Anterior cingulate cortex (tissue), 58 donors: ENCODE measurements at places on chromosomes 4 and X.

DNA sequence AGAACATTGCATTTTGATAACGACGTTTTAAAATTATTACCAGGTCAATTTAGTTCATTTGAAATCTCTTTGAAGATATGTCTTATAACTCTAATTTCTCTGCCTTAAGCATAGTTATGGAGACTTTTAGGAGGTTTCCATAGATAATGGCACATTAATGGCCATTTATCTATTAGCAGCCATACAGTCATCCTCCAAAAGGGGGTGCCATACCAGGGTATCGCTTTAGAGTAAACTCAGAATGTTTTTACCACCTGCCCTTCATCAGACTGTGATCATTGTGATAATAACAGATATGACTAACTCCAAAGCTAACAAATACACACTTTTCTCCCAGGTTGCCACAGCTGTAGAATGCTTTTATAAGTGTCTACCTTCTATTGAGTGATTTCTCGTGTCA lies 461.5 kb downstream of the FSTL5 start:
- DNase-seq: no peak

- DNase-seq: no peak
Observed at GRCh38 chrX:41421071-41421729, 25.9 kb upstream of the NYX start.

DNA sequence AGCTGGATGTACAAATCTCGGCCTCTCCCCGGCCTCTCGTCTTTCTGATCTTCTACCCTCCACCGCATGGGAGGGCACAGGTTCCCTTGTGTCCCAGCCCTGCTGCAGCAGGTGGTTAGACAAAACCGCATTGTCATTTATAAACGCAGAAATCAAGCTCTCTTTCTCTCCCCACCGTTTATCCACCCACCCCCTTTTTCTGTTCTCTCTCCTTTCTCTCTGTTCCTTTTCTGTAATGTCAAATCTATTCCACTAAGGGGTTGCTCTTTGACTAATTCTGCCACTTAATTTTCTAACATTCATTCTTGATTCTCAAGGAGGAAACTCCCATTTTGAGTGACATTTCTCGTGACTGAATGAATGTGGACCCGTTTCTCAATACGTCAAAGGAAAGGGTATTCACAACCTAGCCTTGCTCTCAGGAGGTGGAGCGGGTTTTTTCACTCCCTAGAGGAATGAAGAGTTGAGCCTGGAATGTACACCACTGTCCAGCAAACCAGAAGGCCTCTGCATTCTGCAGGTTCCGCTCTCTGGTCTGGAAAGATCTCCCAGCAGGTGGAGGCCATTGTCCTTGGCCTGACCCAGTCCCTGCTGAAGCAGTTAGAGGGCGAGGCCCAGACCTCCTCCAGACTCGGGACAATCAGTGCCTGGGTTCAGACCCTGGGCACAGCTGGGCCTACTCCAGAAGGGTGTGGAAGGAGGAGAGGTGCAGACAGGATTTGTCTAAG lies 70.9 kb upstream of the ENPP6 start:
- DNase-seq: no peak

GRCh38 chr4:16289897-16290554 lies 63.8 kb upstream of the TAPT1 start:
- DNase-seq: no peak

DNA sequence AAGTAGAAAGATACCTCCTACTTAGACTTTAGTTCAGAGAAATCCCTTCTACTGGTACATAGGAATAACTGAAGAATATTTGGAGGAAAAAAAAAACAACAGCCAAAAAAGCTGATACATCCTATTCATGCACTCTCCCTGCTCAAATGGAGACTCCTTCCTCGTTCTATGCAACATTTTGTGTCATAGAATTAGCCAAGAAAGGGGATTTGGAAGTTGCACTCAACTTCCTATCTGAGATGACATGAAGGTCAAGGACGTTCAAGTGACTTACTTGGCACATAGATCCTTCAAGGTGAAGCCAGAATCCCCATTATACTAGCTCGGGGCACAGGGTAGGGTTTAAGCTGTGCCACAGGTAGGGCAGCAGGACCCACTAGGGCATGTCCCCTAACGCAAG lies 56.2 kb upstream of the S100G start:
- DNase-seq: no peak

GRCh38 chr4:13944095-13944511 lies 316.6 kb upstream of the BOD1L1 start:
- no peak for DNase-seq

- no peak for DNase-seq
Observed at GRCh38 chr4:162866565-162866964, 300.1 kb downstream of the NAF1 start.

- no peak for DNase-seq
Observed at GRCh38 chrX:107850422-107850765, 24.7 kb downstream of the MID2 start.

DNA sequence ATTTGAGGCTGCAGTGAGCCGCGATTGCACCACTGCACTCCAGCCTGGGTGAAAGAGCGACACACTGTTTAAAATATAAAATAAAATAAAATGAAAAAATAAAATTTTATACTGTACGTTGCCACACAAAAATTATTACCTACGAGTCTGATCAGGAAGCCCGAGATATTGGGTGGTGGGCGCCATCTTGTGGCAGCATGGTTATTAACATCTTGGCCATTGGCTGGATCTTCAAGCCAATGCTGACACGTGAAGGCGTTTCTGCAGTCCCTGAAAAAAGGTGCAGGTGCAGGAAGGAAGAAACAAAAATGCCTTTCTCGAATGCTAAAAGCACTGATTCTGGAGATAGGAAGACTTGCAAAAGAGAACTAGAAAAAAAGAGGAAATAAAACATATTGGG lies 4.9 kb upstream of the TLR8 start:
- DNase-seq: no peak

- no peak for DNase-seq
Observed at GRCh38 chrX:38312436-38312835, 14.9 kb downstream of the RPGR start.

- no peak for DNase-seq
Observed at GRCh38 chrX:9977635-9978034, 10.5 kb downstream of the CLDN34 start.

DNA sequence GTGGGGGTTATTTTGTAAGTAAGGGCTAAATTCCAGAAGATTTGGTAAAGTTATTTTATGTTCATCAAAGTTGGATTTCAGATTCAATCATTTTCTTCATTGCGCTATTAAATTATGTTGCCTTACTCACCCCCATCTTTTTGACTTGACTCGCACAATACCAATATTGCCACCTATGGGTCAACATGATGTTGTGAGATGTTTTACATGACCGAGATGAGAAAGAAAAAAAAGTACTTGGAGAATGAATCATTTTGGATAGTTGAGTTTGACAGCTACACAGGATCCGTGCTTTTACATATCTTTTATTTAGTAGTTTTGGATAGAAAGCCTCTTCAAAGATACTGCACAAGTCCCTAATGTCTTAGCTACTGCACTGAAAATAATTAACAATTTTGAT lies 224.2 kb upstream of the EMCN start:
- no peak for DNase-seq

DNA sequence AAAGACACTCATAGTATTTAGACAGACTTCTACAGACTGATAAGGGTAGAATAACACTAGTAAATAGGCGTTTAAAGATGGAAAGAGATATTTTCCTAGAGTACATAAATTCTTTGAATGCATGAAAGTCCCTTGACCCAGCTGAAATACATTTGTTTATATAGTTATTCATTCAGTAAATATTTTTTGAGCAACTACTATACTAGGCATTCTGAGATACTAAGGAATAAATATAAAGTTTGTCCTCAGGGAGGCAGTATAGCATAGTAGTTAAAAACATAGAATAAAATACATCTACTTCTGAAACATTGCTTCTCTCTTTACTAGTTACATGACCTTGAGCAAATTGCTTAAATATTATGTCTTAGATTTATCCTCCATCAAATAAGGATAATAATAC lies 27.4 kb downstream of the HMGN5 start:
- DNase-seq: no peak

DNA sequence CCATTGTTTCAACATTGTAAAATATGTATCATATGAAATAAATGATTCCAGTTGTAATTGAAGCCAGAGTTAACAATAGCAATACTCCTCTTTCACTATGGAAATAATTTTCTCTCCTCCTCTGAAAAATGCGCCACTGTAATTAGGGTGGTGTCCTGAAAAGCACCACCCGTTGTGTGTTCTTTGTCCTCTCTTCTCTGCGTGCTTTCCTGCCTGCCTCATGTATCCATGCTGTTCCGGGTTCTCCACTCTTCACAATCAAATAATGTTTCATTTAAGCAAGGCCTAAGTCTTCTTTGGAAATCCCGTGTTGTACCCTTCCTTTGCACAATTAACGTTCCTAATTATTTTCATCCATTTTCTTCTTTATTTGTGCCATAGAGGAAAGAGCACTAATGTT lies 293.3 kb downstream of the ADGRL3 start:
- DNase-seq: no peak

DNA sequence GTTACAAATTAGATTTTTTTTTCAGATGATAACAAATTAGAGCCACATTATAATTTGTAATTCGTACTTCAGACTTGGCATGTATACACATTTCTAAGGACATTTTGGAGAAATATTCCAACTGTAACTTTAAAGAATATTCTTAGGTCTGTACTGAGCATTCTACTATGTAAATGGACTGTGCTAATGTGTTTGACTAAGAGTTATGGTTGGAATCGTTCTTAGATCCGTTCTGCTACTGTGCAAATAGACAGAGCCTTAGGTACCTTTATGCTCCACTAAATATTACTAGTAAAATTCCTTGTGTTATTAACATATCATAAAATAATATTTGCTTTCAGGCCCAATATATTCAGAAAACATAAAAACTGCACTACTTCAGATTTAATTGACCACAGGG lies 1180.0 kb upstream of the TENM3 start:
- DNase-seq: no peak

DNA sequence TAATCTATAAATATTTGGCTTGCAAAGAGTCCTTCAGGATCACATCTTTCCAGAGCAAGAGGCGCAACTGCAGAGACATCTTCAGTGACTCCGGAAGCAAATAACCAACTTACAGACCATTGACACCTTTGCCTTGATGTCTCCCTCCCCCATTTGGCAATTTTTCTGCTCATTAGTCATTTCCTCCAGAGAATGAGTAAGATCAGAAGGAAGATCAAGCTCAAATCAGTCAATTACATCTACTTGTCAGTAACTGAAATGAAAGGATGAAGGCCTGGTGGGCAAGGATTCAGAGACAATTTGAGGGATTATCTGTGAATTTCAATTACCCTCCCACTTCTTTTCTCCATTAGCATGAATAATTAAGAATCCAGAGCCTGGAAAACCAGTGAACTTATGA lies 665.6 kb upstream of the CPEB2 start:
- no peak for DNase-seq

- DNase-seq: no peak
Observed at GRCh38 chrX:104854790-104855340, 288.9 kb downstream of the IL1RAPL2 start.

DNA sequence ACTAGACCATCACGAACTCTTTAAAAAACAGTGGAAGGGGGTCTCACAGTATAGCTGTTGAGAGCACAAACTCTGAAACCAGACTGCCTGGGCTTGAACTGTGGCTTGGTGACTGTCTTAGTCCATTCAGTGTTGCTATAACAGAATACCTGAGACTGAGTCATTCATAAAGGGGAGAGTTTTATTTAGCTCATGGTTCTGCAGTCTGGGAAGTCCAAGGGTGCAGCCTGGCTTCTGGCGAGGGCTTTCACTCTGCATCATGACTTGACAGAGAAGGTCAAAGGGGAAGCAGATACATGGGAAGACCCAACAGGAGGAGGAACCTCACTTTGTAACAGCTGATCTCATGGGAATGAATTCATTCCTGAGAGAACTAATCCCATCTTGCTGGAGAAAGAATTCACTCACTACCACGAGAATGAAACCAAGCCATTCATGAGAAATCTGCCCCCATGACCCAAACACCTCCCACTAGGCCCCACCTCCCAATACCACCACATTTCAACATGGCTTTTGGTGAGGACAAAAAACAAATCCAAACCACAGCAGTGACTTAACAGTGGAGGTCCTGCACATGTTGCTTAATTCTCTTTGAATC lies 116.7 kb upstream of the STOX2 start:
- no peak for DNase-seq

DNA sequence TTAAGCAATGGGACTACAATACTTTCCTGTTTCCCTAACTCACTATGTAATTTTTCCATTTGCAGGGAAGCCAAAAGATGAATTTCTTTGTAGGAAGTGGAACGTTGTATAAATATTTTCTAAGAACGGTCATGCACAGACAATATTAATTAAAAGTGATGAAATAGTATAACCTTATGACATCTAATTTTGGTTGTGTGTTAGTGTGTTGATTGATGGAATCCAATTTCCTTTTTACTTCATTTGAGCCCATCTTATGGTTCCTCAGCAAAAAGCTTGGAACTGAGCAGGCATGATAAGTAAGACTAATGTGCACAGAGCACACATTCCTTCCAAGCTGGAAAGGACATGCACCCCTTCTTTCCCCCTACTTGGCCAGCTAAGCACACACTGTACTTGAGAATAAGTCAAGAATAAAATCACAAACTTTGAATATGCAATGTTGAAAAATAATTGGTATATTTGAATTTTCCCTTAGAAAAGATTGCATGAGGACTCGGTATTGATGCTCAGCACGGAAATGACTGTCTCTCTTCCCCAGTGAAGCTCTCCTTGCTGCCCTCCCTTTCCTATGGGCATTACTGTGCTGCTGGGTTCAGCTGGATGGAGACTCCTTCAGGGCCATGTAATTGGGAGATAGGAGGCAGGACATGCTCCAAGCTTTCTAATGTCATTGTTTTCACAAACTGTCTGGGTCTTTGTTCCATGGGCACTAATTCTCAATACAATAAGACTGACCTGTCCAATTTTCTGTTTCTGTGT lies 19.2 kb upstream of the PDLIM3 start:
- no peak for DNase-seq

DNA sequence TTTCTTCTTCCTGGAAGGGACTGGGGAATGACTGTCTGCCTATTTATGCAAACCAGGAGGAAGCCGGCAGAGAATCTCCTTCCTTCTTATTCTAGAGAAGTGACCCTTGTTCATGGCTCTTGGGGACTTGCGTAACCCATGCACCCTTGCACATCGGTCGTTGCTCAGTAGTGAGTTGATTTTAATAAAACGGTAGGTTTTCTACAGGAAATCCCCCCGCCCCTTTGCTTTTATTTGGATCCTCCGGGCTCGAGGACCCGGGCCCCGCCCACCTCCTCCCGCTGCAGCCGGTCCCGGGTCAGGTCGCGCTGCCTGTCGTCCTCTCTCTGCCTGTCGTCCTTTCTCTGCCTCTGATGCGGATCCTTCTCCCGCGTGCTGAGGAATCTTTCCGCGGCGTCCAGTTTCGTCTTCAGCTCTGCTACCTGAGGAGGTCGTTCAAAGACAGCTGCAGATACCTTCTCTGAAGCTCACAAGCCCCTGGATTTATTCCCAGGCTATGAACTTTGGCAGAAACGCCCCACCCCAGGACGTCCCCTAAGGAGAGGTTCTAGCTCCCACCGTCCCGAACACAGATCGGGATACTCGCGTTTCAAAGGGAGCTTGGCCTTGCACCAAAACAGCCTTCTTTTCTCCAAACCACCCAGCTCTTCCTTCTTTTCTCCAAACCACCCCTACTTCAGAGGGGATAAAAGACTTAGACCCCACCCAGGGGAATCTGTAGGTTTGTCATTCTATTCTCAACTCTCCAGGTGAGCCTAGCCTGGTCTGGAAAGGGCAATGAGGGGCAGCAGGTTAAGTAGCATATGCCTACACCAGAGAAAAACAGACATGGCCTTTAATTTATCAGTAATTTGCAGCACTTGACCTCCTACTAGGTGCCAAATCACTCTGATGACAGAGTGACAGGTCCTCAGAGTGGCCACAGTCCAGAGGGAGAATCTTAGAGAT lies 7.0 kb downstream of the TNIP3 start:
- DNase-seq: no peak

- DNase-seq: no peak
Observed at GRCh38 chr4:152478461-152479237, 57.2 kb downstream of the FBXW7 start.
